ENCODE measurements at places on chromosomes 12 and 14.

DNA sequence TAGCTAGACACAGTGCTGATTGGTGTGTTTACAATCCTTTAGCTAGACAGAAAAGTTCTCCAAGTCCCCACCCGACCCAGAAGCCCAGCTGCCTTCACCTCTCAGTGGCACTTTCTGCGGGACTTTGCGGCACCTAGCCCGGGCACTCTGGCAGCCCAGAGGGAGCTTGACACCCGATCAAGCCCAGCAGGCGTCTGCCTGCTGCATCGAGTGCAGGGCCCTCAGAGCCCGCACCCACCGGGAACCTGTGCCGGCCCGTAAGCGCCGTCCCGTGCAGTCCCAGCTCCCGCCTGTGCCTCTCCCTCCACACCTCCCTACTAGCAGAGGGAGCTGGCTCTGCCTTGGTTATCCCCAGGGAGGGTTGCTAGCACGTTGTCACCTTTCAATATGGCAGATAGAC is 631.0 kb upstream of the STXBP6 start:
- DNase-seq: no peak

DNA sequence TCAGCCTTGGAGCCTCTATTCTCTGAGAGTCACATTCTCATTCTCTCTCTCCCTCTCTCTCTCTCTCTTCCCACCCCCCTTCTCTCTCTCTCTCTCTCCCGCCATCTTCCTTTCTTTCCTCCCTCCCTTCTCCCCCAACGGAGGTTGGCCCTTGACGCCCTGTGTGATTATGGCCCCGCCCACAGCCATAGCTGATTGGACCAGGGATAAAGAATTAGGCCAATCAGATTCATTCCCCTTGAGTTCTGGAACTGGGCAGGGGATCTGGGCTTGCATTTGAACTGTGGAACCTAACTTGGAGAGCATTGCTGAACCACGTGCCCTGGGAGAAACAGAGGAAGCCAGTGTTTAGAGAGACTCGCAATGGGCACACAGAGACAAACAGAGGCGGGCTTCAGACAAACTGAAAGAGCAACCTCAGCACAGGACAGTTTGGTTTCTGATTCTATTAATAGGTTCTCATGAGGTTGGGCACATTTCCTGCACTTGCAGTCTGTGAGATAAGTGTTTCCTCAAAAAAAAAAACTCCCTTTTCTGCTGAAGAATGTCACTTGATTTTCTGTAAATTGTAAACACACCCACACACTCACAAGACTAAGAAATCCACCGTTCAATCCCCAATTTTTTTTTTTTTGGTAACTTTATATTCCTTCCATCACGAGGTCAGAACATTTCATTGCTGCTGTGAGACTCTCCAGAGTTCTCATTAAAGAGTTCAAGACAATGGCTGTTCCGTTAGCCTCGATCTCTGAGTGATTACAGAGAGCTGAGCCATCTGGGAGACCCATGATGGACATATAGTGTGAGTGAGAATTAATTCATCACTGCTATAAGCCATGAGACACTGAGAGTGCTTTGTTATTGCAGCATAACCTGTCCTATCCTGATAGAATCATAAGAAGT is 3.5 kb upstream of the P2RX7 start:
- peak; percentile 69 for DNase-seq

DNA sequence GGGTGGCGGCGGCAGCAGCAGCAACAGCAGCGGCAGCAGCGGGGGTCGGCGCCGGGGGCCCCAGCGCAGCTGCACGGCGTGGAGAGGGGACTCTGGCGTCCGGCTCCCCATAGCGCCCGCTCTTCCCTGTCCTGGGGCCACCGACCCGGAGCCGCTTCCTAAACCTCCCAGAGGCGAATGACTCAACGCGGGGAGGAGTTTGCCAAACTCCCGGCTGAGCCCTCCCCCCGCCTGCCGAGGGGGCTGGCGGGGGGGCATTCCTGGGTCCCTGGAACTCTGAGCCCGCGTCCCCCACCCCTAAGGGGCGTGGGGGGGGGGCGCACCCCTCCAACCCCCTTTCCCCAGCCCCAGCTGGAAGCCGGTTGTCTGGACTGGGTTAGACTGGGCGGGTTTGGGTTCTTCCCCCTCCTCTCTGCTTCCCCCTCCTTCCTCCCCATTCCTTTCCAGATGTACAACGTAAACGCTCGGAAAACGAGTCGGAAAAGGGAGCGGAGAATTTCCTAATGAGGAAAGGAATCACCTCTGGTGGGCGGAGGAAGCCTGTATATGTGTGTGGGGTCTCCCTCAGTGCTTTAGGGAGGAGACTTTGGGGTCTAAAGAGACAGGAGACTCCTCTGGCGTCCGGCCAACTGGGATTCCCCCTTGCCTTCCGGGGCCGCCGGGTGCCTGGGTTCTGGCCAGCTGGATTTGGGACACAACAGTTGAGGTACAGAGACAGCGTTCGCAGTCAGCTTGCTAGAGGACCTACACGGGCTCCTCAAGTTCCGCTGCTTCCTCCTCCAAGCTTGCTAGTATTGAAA is at the start of gene ITGA5:
TSS of gene ITGA5 (minus strand) at position 179 of the 800 bp plus-strand sequence. CDS start at position 111, 68 bp downstream.
- DNase-seq: peak; percentile 73

- peak; percentile 86 for DNase-seq
Observed at GRCh38 chr14:22896760-22897159, 13.7 kb downstream of the REM2 start.

- DNase-seq: no peak
Observed at GRCh38 chr14:92619671-92620456, 106.3 kb downstream of the RIN3 start.

- no peak for DNase-seq
Observed at GRCh38 chr12:19151298-19151697, 21.8 kb downstream of the PLEKHA5 start.

DNA sequence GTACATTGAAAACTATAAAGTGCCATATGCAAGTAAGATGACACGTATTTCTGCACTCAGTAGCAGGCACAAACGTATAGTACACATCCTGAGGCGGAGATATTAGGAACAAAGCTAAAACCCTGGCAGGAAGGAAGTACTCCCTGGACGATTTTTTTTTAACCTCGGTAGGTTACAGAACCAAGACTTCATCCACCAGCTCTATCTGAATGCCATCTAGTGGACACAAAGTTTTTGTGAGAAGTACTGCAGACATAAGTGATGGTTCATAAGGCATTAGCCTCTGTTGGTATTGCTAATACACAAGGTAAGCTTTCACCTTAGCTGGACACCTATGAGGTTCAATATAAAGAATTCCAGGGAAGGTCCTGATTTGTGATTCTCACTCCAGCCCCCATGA is 83.0 kb upstream of the CCDC196 start:
- peak; percentile 52 for DNase-seq

- no peak for DNase-seq
Observed at GRCh38 chr12:109098651-109099050, 1.3 kb downstream of the UNG start.

GRCh38 chr14:21735200-21735599 is 61.6 kb upstream of the OR4E1 start:
- no peak for DNase-seq

- DNase-seq: peak; percentile 63
Observed at GRCh38 chr12:2011643-2012607, 7.7 kb upstream of the DCP1B start.

- no peak for DNase-seq
Observed at GRCh38 chr12:58907391-58907790, 12.9 kb downstream of the LRIG3 start.

GRCh38 chr14:51072976-51073375 is 21.9 kb downstream of the TRIM9 start:
- DNase-seq: no peak

DNA sequence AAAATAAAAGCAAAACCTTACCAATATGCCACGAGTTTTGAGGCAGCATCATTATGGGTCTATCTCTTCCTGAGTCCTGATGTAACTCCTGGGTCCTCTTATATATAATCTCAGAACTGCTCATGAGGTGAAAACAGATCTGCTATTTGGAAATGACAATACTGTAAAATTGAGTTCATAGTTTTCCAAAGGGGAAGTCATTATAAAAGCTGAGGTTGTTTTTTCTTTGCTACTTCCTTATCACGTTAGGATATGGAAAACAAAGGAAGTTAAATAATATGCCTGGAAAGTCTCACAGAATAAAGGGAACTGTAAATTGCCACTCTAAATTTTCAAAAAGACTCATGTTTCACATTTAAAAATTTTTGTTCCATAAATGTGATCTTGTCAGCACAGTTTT is at the start of gene CD163L1:
TSS of gene CD163L1 (minus strand) at position 78 of the 400 bp plus-strand sequence. CDS start at position 52, 26 bp downstream.
- DNase-seq: no peak

- no peak for DNase-seq
Observed at GRCh38 chr12:21662122-21662792, 4.6 kb upstream of the LDHB start.

GRCh38 chr12:12481631-12482030 is 81.0 kb downstream of the DUSP16 start:
- no peak for DNase-seq

DNA sequence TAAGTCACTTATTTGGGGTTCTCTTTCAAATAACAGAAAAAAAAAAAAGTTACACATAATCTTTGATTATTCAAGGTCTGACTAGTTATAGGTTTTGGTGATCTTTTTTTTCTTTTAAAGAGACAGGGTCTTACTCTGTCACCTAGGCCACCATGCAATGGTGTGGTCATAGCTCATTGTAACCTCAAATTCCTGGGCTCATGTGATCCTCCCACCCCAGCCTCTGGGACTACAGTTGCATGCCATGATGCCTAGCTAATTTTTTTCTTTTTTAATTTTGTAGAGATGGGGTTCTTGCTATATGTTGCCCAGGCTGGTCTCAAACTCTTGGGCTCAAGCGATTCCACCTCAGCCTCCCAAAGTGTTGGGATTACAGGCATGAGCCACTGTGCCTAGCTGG is 56.5 kb upstream of the CFL2 start:
- DNase-seq: no peak

GRCh38 chr12:95870897-95871296 is 12.1 kb downstream of the SNRPF start:
- no peak for DNase-seq

DNA sequence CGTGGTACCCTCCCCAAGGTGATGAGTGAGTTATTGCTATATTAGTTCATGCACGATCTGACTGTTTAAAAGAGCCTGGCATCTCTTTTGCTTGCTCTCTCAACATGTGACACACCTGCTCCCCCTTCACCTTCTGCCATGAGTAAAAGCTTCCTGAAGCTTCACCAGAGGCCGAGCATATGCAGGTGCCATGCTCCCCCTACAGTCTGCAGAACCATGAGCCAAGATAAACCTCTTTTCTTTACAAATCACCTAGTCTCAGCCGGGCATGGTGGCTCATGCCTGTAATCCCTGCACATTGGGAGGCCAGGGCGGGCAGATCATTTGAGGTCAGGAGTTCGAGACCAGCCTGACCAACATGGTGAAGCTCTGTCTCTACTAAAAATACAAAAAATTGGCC is 61.8 kb downstream of the RNFT2 start:
- no peak for DNase-seq

DNA sequence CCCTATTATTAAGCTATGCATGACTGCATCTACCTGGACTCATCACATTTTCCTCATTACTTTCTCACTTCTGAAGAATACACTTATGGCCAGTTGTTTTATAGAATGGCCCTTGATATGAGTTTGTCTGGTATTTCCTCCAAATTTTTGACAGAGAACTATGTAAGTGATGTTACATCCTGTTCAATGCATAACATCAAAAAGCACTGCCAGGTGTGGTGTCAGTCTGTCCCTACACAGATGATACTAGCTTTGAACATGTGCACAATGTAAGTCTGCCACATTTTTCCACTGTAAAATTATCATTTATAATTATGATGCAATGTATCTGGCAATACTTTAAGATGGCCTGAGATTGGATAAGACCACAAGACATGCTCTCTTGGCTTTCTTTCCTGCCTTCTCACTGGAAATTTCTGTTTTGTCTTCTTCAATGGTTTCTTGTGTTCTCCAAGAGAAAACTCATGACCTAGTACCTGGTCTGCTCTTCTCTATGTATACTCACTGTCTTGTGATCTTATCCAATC is 28.3 kb downstream of the HEATR5A start:
- no peak for DNase-seq

DNA sequence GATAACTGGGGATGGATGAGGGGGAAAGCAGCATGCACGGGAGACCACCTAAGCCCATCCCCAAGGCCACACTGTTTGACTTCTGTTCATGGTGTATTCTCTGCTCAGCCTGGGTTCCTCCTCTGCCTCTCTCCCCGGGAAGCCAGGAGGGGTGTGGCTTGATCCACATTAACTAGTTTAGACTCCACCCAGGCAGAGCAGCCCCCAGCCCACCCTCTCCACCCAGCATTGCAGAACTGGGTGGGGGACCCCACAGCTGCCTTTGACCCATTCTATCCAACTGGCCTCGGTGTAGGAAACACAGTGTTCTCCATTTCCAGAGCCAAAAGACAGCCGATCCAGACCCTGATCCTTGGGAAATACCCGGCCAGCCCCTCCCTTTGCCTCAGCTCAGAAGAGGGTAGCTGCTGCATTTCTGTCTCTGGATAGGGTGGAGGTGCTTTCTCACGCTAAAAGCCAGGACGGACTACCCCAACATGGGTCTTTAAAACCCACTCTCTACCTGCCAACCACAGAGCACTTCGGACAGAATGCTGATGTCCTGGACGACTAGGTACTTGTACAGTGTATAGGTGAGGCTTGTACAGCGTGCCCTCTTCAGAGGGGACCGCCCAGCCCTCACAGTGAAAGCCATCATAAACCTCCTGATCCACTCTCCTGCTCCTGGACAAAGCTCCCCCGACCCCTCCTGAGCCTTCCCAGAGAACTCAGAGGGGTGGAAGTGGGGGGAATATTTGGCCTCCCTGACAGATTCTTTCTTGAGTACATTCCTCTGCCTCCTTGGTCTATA is 9.4 kb downstream of the SPRYD3 start:
- DNase-seq: no peak

- no peak for DNase-seq
Observed at GRCh38 chr14:32825058-32825457, 113.6 kb upstream of the NPAS3 start.

- no peak for DNase-seq
Observed at GRCh38 chr12:15701631-15702156, 87.5 kb downstream of the EPS8 start.

DNA sequence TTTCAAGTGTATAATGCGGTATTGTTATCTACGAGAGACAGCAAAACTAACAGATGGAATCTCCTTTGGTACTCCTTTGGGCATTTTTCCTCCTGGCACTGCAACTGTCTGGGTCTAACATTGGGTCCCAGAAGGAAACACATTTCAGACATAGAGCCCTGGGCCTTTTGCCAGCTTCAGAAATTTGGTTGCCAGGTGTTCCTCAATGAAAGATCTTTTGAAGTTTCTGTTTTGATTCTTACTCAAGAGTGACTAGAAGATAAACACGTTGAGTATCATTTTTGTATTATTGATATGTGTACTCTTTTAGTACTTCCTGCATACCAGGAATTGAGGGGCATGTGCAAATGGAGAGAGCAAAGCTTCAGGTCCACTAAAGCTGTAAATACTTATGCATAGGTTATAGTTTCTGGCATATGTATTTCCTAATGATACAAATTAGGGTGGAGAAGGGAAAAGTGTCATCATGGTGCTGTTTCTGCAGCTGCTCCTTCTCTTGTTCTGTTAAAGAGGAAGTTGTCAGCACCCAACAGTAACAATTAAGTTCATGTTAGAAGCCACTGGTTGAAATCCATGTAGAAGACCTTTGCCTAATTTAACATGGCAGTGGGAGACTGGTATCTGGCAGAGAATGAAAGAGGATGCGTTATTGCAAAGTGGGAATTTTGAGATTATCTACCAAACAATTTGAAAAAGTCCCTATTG is 53.5 kb downstream of the SLC38A6 start:
- no peak for DNase-seq
